Effector memory CD4-positive, alpha-beta T cell (primary cell): ENCODE measurements at places on chromosomes 6 and 20.
A peak's percentile ranks its signal among the peaks of the same experiment; 100 is the strongest.

DNA sequence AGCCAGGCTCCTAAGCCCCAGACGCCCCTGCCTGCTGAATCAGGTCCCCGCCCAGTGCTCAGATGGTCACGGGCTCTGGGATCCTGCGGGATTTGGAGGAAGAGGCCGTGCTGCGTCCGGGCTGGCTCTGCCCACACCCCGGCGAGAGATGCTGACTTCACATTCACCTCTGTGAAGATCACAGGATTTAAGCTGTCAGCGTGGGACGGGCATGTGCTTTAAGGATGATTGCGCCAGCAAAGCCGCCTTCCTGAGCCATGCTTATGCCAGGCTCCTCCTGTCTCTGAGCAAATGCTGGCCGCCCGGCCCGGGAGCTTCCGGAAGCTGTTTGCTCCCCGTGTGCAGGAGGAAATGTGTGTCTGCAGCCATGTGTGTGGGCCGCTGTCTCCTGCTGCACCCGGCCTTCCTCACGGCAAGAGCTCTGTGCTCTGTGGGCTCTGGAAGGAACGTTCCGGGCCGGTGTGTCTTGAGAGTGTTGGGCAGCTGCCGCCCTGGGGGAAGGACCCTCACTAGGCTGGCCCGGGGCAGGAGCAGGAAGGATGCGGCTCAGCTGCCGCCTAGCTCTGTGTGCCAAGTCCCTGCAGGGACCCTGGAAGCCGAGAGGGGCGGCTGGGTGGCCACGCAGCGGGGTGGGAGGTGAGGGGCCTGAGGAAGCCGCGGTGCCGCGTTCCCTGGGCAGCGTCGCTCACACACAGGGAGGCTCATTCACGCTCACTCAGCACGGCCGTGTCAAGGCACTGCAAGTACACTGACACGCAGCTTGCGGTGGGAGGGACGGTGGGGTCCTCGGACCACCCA, 19.0 kb upstream of the BHLHE23 start:
- no peak overlapping the region for H3K4me3 ChIP-seq
- H3K27ac ChIP-seq: no peak overlapping the region
- no peaks in the 10 kb centered on the region for H3K4me1 ChIP-seq
- DNase-seq: no peak
- H3K36me3 ChIP-seq: no peaks in the 10 kb centered on the region

- H3K4me1 ChIP-seq: no peaks in the 10 kb centered on the region
- H3K27ac ChIP-seq: no peak overlapping the region
- H3K4me3 ChIP-seq: no peak overlapping the region
- no peak for DNase-seq
- no peaks in the 10 kb centered on the region for H3K36me3 ChIP-seq
- no peaks in the 10 kb centered on the region for H3K27me3 ChIP-seq
Measured at GRCh38 chr20:64176971-64177370, 12.7 kb downstream of the MYT1 start.

GRCh38 chr6:43636308-43636659, 644 bp downstream of the MAD2L1BP start:
- peaks cover 25% of the 10 kb centered on the region for H3K4me1 ChIP-seq
- H3K36me3 ChIP-seq: peaks cover 10% of the 10 kb centered on the region
- H3K27ac ChIP-seq: peak overlapping the region; percentile 75
- H3K27me3 ChIP-seq: no peaks in the 10 kb centered on the region
- H3K4me3 ChIP-seq: peak overlapping the region; percentile 85

GRCh38 chr6:111418971-111419693, 63.9 kb downstream of the REV3L start:
- no peaks in the 10 kb centered on the region for H3K4me1 ChIP-seq
- no peak for DNase-seq
- H3K36me3 ChIP-seq: peaks cover 5% of the 10 kb centered on the region
- no peaks in the 10 kb centered on the region for H3K27me3 ChIP-seq

DNA sequence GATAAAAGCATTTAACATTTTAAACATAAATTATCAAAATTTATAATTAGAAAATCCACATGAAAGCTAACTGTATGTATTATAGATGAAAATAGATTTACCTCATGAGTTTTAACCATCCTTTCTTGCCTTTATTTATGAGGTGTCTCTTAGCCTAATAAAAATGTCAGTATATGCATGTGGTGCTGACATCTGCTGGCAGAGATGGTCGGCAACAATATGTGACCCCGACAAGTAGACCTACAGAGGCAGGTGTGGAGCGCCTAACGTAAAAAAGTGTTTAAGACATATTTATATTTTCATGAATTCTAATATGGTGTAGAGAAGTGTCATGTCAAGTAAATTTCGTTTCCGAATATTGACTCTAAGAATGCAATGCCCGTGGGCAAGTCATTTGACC, 149.0 kb upstream of the FUT9 start:
- H3K27ac ChIP-seq: no peak overlapping the region
- no peaks in the 10 kb centered on the region for H3K36me3 ChIP-seq
- no peak for DNase-seq
- no peak overlapping the region for H3K4me3 ChIP-seq
- no peaks in the 10 kb centered on the region for H3K27me3 ChIP-seq

- no peak overlapping the region for H3K27ac ChIP-seq
- DNase-seq: no peak
- H3K4me1 ChIP-seq: peaks cover 33% of the 10 kb centered on the region
- H3K36me3 ChIP-seq: peaks cover 12% of the 10 kb centered on the region
- no peak overlapping the region for H3K4me3 ChIP-seq
Measured at GRCh38 chr6:45493761-45494160, 116.0 kb upstream of the SUPT3H start.

- H3K36me3 ChIP-seq: no peaks in the 10 kb centered on the region
- no peak overlapping the region for H3K27ac ChIP-seq
- H3K27me3 ChIP-seq: no peaks in the 10 kb centered on the region
- no peak overlapping the region for H3K4me3 ChIP-seq
- no peak for DNase-seq
- H3K4me1 ChIP-seq: peaks cover 3% of the 10 kb centered on the region
Measured at GRCh38 chr6:149891259-149891658, 6.7 kb downstream of the RAET1E start.

GRCh38 chr6:168184701-168185100, 105.7 kb upstream of the FRMD1 start:
- H3K36me3 ChIP-seq: no peaks in the 10 kb centered on the region
- H3K4me3 ChIP-seq: no peak overlapping the region
- no peak overlapping the region for H3K27ac ChIP-seq
- no peaks in the 10 kb centered on the region for H3K4me1 ChIP-seq

DNA sequence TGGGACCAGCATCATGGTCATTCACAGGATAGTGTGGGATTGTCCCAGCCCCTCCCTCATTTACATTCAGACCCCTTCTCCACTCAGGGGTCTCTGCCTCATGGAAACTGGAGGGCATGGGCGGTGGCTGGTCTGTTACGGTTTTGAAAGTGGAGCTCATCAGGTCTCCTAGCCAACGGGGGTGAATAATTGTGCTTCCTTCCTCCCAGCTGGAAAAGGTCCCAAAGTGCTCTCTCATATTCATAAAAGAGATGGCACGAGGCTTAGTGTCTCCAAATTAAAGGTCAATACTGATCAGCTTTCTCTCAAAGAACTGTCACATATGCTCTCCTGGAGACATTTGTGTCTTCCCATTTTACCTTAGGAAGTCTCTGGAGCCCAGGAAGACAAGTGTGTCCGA, 19.9 kb downstream of the JARID2 start:
- H3K27ac ChIP-seq: no peak overlapping the region
- H3K27me3 ChIP-seq: no peaks in the 10 kb centered on the region
- H3K4me1 ChIP-seq: peaks cover 17% of the 10 kb centered on the region
- no peak for DNase-seq
- no peaks in the 10 kb centered on the region for H3K36me3 ChIP-seq
- H3K4me3 ChIP-seq: no peak overlapping the region

DNA sequence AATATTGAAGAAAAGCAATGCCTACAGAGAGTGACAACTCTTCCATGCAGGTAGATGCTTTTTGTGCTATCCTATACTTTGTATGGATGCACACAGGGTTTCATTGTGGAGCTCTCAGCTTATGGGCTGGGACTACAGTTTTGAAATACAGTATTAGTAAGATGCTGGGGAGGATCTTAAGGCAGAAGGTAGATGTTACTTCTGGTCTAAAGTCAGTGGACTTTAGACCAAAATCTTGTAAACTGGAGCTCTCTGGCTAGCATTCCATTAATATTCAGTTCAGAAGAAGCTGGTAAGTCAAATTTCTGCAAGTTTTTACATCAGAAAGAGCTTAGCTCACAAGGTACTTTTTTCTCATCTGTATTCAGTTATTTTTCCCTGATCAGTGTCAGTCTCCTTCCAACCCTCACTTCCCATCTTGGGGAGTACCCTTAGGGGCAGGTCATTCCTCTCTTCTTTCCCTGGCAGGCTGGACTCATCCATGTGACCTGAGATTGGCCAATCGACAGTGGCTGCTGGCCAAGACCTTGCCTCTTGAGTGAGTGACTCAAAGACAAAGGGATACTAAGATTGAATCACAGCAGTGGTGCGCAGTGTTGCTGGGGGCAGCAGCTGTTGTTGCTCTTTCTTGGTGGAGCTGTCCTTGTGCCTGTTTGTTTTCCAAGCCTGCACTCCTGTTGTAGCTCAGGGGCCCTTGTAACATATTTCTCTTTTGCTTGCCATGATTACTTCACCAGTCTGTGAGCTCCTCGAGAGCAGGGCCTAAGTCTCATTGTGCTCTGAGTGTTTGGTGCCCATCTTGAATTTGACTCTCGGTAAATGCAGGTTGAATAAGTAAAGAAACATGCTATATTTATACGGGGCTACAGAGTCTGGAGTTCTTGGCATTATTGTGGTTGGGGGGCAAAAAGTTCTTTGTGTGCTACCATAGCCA, 2.8 kb upstream of the PHF20 start:
- no peaks in the 10 kb centered on the region for H3K36me3 ChIP-seq
- DNase-seq: peak; percentile 8
- H3K27me3 ChIP-seq: no peaks in the 10 kb centered on the region
- peak overlapping the region; percentile 92 for H3K27ac ChIP-seq
- peaks cover 73% of the 10 kb centered on the region for H3K4me1 ChIP-seq

- no peaks in the 10 kb centered on the region for H3K27me3 ChIP-seq
- no peak for DNase-seq
- no peaks in the 10 kb centered on the region for H3K4me1 ChIP-seq
- H3K36me3 ChIP-seq: no peaks in the 10 kb centered on the region
Measured at GRCh38 chr20:24589815-24590177, 120.4 kb downstream of the SYNDIG1 start.

DNA sequence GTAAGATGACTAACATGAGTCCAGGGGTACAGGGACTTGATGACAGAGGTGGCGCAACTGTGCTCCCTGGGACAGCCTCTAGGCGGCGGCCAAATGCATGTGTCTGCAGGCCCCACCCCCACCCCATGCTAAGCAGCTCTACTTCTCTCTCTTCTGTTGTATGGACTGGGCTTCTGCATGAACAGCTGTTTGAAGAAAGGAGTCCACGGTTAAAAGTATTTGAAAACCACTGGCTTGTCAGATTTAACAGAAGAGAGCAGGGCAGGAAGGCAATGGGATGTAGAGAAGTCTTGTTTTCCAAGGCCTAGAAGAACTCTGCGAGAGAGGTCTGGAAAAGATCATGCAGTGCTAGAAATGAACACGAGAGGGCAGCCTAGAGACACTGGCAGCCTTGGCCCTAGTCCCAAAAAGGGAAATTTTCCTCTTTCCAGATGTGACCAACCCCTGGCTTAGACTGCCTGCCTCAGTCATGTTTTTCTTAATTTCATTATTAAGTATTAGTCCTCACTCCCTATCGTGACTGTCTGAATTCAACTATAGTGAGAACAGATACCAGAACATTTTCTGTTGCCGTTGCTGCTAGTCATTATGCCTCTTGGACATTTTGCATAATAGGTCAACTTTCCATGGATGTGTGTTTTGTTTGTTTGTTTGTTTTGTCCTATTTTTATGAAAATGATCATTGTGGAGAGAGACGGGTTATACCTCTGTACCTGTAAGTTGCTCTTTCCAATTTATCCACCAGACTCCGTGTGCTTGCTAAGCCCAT, 265.0 kb downstream of the ADGRG6 start:
- DNase-seq: no peak
- peaks cover 15% of the 10 kb centered on the region for H3K4me1 ChIP-seq
- H3K27me3 ChIP-seq: no peaks in the 10 kb centered on the region
- H3K4me3 ChIP-seq: no peak overlapping the region

DNA sequence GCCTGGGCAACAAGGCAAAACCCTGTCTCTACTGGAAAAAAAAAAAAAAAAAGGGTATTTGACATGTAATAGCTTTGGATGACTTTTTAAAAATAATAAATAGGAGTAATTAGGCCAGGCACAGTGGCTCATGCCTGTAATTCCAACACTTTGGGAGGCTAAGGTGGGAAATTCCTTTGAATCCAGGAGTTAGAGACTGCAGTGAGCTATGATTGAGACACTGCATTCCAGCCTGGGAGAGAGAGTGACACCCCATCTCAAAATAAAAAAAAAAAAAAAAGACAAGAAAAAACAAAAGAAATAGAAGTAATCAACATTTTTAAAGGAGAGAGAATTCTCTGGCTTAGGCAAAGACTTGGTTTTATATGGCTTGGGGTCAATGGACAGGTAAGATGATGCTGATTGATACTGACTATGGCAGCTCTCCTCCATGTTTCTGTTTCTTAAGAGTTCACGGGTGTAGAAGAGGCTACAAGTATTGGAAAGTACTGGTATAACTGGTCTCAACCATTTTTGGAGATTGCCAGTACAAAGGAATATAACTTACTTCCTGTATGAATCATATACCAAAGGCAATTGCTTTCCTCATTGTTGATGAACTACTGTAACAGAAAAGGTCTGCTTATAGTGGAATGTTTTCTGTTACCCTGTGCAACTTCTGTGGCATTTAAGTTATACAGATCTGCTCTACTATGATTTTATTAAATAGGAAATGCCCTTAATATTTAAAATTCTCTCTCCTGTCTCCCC, 10.1 kb downstream of the MAP3K5 start:
- H3K4me1 ChIP-seq: peaks cover 53% of the 10 kb centered on the region
- H3K27me3 ChIP-seq: no peaks in the 10 kb centered on the region
- no peak for DNase-seq
- no peak overlapping the region for H3K27ac ChIP-seq
- H3K4me3 ChIP-seq: no peak overlapping the region

DNA sequence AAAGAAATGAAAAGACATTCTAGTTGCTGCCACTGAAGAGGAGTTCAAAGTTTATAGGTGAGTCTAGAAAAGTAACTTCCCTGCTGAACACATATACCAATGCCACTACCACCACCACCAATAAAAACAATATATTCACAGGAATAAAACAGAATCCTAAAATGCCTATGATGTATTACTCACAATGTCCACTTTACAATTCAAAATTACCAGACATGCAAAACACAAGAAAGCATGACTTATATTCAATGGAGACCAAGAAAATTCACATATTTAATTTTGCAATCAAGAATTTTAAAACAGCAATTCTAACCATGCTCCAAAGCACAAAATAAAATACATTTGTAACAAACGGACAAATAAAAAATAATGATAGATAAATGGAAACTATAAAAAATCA, 385.3 kb upstream of the RUNX2 start:
- H3K4me1 ChIP-seq: no peaks in the 10 kb centered on the region
- H3K27me3 ChIP-seq: no peaks in the 10 kb centered on the region
- no peaks in the 10 kb centered on the region for H3K36me3 ChIP-seq
- H3K4me3 ChIP-seq: no peak overlapping the region

- H3K27me3 ChIP-seq: no peaks in the 10 kb centered on the region
- no peak overlapping the region for H3K4me3 ChIP-seq
- no peak for DNase-seq
- peaks cover 59% of the 10 kb centered on the region for H3K4me1 ChIP-seq
Measured at GRCh38 chr6:149473080-149474052, 11.4 kb downstream of the ZC3H12D start.

- H3K27me3 ChIP-seq: no peaks in the 10 kb centered on the region
- no peaks in the 10 kb centered on the region for H3K36me3 ChIP-seq
- DNase-seq: no peak
- no peak overlapping the region for H3K4me3 ChIP-seq
- H3K27ac ChIP-seq: no peak overlapping the region
Measured at GRCh38 chr20:24747881-24748595, 201.0 kb upstream of the CST7 start.
